Kasumi-1 (cell line): ENCODE measurements at places on chromosomes 1 and 21.

DNA sequence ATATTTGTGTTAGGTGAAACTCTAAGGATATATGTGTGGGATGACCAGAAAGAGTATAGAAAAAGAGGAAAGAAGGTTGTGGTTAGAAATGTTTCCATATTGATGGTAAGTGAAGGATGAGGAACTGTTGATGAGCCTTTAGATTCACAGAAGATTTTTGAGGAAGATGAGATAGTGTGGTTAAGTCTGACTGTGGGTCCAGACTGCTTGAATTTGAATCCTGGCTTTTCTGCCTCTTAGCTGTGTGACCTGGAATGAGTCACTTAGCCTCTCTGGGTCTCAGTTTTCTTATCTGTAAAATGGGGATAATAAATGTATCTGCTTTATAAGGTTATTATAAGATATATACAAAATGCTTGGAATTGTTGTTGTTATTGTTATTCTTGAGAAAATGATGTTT is 27.5 kb downstream of the RGL1 start:
- peak; percentile 68 for DNase-seq

GRCh38 chr1:113912594-113913311 is 7.6 kb downstream of the DCLRE1B start:
- no peak for DNase-seq

DNA sequence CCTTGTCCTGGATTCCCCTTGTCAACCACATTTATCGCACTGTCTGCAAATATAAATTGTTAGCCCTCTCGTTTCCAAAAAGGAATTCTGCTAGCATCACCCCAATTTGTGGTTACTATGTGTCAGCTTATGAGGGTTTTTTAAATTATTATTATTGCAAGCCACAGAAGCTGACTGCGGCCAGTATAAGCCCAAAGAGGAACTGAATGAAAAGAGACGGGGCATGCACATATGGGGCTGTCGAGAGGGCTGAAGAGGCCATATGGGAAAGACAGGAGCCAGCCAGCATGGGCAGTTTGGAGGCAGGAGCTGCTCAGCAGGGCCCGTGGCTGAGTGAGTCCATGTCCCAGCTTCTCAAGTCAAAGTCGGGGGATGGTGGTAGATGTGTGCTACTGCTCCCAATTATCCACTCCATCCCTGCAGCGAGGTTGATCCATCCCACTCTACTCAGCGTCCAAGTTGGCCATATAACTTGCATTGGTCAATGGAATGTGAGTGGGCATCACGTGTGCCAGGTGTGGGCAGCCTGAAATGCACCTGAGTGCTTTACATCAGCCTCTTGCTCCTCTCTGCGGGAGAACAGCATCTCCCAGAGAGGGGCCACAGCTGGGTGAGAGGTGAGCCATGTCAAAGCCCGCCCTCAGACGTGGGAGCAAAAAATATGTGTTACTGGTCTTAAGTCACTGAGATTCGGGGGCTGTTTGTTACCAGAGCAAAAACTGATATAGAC is 37.6 kb upstream of the LDLRAP1 start:
- DNase-seq = peak; percentile 49

DNA sequence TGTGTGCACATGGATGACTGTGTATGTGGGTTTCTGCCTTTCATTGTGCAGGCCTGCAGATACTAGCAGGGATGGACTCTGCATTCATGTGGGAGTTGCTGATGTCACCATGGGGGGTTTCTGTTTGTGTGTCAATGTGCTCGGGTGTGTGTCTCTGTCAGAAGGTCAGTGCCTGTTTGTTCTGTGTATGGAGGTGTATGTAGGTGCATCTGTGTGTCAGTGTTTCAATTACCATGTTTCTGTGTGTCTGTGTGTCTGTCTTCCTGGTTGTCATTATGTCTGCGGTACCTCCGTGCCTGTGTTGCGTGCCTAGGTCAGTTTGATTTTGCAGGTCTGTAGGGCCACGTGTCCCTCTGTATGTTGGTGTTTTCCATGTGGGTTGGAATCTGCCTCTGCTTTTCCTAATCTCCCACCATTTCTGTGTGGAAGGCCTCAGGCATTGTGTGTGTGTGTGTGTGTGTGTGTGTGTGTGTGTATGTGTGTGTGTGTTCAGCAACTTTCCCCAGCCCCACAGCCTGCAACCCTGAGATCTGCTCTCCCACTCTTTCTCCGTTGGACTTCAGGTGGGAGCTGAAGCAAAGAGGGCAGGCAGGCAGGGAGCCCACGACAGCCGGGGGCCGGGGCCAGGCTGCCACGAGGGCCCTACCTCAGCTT is 36.7 kb upstream of the WASF2 start:
- DNase-seq = no peak

DNA sequence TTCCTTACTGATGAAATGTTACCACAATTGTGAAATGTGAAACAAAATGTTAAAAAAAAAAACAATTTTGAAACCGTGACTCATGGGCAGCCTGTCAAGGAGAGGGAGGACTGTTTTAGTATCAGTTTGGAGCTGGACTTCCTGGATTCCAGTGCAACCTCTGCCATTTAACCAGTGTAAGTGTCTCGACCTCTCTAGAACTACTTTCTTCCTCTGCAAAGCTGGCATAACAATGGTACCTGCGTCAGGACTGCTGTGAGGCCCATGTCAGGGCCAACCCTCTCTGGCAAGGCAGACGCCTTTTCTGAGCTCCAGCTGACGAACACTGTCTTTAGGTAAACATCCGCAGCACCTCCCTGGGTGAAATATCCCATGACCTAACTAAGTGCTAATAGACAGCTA is 20.9 kb downstream of the URB1 start:
- DNase-seq = no peak

DNA sequence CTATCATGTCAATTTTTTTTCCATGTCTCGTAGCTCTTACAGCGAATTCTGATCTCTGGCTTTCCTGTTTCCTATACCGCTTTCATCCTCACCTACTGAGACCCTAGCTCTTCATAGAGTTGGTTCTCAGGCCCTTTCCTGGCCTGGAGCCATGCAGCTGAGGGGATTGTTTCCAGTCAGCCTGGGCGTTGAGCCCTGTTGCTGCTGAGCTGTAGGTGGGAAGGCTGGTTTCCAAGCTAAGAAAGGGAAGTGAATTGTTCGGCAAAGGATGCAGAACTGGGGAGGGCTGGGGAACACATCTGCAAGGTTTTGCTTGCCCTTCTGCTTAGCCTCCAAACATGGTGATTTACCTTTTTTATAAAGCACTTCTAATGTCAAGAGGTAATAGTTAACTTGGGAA is 41.5 kb downstream of the SPATA46 start:
- DNase-seq = no peak

- DNase-seq = peak; percentile 2
Measured at GRCh38 chr1:237570530-237570929, 320.2 kb downstream of the ZP4 start.
